ENCODE measurements at places on chromosomes 3 and 15.

DNA sequence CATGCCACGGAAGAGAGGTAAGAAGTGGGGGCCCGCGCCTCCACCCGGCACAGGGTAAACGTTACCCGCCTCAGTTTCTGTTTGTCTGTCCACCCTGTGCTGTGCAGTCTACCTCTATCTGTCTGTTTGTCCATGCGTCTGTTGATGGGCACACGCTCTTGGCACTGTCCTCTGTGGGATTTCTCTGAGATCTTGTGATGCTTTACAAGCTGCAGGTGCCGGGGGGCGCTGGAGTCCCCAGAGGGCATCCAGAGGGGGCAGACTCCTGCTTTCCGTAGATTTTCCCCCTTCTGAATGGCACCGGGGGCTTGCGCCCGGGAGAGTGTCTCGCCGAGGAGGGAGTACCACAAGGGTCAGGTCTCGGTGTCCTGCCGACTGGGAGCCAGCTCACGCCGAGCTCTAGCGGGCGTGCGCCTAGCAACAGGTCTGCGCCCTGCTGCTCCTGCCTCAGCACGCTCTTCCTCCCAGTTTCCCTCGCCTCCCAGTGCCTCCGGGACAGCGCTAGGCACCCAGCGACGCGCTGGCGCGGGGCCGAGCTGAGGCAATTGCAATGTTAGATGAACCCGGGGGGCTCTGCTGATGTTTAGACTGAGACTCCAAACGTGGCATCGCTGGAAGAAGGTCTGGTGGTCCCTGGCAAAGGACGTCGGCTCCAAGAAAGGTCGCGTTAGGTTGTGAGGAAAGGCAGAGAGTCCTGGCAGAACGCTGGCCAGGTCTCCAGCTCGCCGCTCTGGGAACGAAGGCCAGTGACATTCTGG, 667 bp downstream of the CEMIP start:
- DNase-seq = no peak

GRCh38 chr3:183968666-183969245, 48.9 kb downstream of the ABCC5 start:
- no peak for DNase-seq

DNA sequence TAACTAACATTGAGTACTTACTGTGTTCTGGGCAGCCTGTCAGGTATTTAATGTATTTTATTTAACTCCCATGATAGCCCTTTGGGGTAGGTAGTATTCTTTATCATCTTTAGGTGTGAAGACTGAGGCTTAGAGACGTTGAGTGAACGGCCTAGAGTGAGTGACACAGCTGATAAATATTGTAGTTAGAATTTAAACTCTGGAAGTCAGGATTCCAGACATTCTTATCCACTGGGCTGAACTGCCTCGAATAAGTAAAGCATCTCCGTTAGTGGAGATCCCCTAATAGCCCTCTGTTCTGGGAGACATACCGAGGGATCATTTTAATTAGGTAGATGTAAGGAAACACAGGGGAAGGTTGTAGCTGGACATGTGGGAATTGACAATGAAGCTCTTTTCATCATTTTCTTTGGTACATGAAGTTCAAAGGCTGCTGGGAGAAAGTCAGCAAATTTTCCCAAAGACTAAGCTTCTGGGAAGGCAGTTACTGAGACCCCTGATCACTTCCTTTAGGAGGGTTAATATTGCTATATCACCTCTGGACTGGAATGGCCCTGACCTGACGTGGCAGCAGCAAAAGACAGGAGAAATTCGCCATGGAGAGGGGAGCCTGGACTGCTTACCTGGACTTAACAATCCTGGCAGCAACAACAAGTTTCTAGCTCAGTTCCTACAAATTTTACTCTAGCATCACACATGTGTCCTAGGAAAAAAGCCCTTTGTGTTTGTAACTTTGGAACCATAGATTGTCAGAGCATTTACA, 11.7 kb upstream of the PDCD6IP start:
- DNase-seq = no peak

DNA sequence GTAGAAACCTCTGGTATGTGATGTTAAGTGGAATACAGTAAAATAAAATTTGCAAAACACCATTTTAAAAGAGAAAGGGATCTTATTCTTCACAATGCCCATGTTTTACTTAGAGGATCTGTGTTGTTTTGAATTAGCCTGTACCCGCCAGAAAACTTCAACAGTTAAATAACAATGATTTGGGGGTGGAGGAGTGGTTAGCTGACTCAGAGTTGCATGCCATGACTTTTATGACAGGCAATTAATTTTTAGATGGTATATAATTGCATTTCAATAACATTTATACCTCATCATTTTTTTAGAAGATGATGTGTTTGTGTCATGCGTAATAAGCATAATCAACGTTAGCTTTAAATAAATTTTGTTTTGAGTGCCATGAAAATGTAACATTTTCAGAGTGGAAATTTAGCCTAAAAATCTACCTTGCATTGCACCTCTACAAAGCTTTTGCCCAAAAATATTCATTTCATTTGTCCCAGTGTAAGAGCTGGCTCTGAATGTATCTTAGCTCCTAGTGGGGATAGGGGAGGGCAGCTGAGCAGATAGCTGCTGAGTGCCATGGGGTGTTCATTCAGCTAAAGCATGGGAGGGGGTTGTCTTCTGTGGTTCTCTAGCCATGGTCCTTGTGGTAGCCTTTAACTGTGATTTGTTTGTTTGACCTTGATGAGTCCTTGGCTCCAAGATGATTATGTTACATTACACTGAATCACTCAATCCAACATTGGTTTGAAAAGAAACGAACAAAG, 379.8 kb downstream of the LPP start:
- no peak for DNase-seq

DNA sequence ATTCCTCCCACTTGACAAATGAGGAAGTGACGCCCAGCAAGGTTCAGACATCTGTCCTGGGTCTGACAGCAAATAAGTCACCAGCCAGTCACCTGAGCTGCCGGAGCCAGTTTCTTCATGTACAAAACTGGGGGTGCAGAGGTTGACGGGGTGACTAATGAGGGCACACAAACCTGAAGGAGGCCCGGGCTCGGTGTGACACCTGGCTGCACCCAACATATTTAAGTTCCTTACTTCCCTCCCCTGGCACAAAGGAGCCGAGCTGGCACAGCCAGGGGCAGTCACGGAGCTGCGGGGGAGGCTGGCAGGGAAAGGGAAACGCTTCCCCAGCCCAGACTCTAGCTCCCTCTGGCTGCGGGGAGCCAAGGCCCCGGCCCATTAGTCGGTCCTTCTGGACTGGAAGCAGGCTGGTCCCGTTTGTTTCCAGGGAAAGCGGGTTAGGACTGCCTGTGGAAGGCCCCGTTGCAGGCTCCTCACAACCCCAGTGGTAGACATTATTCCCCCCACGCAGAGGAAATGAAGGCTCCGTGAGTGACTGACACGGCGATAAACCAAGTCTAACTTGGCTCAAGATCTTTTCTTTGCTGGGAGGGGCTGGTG, 2.3 kb downstream of the FBXL22 start:
- DNase-seq = no peak

GRCh38 chr3:149466192-149466591, 8.3 kb upstream of the TM4SF4 start:
- DNase-seq = no peak

DNA sequence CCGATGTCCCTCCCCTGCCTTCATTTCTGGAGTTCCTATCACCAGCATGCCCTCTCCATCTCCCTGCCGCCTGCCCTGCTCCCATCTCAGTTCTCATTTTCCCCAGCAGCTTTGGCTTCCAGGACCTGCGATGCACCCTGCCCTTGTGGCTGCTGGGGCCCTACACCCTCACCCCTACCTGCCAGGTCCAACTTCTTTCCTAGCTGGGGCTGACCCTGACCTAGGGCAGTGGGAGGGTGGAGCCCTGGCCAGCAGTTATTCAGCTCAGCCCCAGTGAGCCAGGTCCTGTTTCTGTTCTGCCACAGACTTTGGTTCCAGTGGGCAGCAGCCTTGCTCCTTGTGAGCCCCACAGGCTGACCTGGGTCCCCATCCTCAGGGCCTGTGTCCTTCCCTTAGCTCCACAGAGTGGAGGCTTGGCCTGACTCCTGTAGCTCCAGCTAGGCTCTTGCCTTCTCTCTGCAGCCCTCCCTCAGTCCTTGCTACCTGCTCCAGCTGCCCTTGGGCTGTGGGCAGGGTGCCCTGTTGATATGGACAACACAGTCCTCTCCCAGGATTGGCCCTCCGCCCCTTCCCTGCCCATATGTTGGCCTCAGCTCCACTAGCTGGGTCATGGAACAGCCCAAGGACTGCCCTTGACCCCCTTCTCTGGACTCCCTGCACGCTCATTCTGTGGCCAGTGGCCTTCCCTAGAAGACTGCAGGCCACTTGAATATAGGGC, 34.7 kb upstream of the PDE8A start:
- no peak for DNase-seq

DNA sequence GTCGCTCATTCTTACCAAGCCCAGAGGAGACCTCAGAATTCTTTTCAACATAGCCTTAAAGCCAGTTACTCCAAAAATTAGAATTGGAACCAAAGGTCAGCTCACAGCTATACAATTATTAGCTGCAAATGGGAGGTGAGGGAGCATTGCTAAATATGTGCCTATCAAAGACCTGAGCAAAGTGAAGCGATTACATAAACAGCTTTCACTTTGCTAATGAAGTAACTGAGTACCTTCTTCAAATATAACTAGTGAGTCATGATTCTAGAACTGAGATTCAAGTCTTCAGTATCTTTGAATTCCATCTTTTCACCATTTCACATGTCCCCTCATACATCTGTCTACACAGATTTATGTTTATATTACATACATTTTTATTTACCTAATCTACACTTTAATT, 122.6 kb downstream of the P2RY1 start:
- no peak for DNase-seq

Data from GM18507 (cell line).